ENCODE measurements at places on chromosomes 1 and 21.

DNA sequence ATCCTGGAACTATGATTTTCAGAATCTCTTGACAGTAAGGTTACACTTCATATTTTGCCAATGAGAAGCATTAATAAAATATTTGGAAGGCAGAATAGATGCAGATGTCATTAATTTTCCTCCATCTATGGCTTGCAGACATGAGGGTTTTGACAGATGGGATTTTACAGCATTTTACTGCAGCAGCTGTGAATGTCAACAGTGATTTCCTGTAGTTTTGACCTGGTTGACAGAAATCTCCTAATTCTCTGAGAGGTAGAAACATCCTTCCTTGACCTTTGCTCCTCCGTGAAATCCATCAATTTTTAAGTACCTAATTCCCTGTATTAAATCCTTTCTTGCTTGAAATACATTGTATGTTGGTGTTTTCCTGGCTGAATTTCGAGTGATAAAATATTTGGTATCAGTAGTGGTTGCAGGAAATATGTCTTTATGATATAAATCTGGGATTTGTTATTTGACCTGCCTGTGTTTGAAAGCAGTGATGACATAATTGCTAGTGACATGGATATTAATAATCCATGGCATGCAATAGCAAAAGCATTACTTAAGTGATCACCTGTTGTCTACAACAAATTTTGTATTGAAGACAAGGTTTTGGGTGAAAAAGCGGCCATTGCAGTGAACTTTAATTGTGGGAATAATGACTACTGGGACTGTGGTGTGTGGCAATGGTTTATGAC lies 73.9 kb downstream of the HLX start:
- no peak for DNase-seq

- DNase-seq = peak; percentile 78
Measured at GRCh38 chr1:208264469-208265121, 20.4 kb upstream of the PLXNA2 start.

- no peak for DNase-seq
Measured at GRCh38 chr21:39188521-39189139, 5.4 kb upstream of the PSMG1 start.

DNA sequence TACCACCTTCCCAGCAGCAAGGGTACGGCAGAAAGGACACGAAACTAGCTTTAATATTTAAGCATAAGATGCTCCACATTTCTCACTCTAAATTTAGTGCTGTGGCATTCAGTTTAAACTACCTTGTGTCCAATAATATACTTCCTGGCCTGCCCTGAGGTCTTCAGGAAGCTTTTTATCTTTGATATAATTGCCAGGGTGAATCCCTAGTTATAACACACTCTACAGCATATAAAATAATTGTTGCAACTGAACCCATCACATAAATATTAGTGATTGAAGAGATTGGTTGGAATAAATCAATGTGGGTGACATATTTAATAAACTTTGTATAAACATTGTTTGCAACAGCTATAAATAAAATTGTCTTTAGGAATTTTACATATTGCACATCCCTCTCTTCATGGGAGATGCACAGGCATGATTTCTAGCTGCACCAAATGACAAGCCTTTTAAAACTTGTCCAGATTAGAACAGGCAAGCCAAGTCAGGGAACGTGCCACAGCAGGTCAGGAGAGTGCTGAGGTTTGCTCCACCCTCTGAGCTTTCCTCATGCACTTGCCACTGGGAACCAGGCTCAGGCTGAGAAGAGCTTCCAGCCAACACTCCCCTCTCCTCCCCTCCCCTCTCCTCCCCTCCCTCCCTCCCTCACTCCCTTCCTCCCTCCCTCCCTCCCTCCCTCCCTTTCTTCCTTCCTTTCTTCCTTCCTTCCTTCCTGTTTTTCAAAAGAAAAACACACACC lies 623.2 kb upstream of the PKN2 start:
- no peak for DNase-seq

- DNase-seq = peak; percentile 67
Measured at GRCh38 chr1:93816970-93817678, 61.9 kb downstream of the DNTTIP2 start.

- DNase-seq = peak; percentile 81
Measured at GRCh38 chr1:3548156-3548893, 63.0 kb downstream of the MEGF6 start.

DNA sequence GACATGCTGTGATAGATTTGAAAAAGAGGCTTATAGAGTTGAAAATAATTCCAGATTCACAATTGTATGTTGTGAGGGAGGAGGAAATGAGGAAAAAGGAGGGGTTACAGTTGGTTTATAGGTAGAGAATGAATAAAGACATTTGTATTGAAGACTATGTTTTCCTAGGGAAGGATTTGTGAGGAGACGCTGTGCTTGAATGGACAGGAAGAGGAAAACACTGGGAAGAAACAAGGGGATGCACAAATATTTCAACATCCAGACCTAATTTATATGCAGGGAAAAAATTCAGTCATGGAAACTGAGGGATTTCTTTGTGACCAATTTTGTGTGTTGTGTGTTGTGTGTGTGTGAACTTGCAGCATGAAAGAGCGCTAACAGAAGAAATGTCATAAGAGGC lies 92.6 kb upstream of the B3GALT2 start:
- no peak for DNase-seq

DNA sequence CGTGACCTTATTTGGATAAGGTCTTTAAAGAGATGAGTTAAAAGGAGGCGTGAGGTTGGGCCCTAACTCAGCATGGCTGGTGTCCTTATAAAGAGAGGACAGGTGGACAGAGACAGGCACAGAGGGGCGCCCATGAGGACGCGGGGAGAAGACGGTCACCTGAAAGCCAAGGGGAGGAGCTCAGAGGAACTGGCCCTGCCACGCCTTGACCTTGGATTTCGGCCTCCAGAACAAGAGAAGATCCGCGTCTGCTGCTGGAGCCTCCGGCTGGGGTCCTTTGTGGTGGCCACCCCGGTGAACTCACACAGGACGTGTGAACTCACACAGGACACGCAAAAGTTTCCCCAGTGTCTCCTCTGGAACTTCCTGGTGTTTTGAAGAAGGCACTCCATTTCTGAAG lies 122.7 kb downstream of the SIK1 start:
- no peak for DNase-seq

DNA sequence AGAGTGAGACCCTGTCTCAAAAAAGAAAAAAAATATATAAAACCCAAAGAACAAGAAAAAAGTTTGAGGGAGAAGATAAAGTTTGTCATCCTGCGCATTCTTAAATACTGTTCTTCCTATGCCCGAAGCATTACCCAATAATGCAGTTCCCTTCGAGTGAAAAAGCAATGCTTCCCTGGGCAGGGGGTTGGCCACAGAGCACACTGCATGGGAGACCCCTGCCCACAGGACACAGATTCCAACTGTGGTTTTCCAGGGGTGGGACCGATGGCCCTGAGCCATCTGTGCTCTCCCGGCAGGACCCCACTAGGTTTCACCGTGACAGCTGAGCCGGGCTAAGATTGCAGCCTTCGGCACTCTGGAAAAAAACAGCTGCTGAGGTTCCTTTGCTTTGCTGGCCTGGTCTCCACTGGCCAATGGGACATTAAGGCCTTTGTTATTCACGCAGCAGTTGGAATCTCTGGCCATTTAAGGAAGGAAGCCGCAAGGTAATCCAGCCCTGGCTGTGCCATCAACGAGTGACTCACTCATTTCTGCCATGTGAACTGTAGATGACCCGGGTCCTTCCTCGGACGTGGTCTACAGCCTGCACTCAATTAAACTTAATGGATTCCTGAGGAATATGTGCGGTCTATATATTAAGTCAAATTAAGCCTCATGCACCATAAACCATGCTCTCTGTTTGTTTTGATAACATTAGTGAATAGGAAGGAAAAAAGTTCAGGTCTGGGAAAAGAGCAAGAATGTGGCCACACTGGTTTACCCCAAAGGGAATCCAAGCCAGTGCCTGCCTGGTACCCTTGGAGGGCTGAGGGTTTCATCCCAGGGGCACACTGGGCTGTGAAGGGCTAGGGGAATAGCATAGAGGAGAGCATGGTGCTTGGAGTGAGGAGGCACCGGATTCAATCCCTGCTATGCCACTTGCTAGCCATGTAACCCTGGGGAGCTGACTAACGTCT lies 163.2 kb downstream of the ZBTB18 start:
- DNase-seq = peak; percentile 97

- no peak for DNase-seq
Measured at GRCh38 chr1:179061360-179062282, 20.2 kb upstream of the TOR3A start.

DNA sequence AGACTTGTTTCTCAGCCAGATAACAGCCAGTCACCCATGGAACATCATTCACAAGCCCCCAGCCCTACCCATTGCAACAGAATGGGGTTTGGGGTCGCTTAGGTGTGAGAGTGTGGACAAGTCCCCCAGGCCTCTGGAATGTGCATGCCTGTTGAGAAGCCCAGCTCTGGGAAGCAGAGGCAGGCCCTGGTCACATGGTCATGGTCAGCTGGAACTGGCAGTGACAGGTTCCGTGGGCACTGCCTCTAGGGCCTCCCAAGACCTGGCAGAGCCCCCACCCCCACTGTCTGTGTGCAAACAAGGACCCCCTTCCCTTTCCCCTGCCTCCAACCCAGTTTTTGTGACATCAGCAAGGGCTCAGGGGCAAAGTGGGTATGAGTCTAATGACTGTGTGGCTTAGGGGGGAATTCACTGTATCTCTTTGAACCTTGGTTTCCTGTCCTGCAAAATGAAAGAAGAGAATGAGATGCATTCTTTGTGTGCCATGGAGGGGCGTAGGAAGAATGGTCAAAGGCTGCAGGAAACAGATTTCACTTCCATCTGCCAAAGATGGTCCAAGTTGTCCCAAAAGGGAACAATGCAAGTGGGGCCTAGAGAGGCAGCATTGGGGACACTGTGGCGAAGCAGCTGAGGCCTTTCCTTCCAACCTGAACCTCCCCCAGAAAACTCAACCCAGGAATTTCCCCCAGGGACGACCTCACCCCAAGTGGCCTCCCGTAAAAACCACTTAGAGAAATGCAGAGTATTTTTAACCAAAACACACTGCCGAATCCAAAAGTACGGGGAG lies 34.7 kb upstream of the SELENON start:
- DNase-seq = no peak

- DNase-seq = peak; percentile 42
Measured at GRCh38 chr1:202192770-202193613, 607 bp upstream of the LGR6 start.

- peak; percentile 1 for DNase-seq
Measured at GRCh38 chr1:91120936-91121335, 99.1 kb upstream of the ZNF644 start.

Measured in fibroblast of skin of scalp (primary cell).